Activated T-cell treated with anti-CD3 and anti-CD28 coated beads, Interleukin-2, amount 50 U/mL, for 72 hours (primary cell): ENCODE measurements at places on chromosomes 1 and 21. TPM values are rescaled to one million over a fixed set of nuclear protein-coding genes. Genes with fewer than 3 reads are reported as not detected.

The KIF17 gene
- total RNA-seq = not detected

The FCER1G gene
- 1.8 TPM for total RNA-seq

The TFAP2E gene
- total RNA-seq = 1.2 TPM

The TMEM50B gene
- total RNA-seq = 18.1 TPM

The HSD3B2 gene
- not detected for total RNA-seq

The ACTL8 gene
- not detected for total RNA-seq

The RAB7B gene
- not detected for total RNA-seq

The AMY1A gene
- not detected for total RNA-seq

The NEK7 gene
- 55.9 TPM for total RNA-seq

The GREM2 gene
- not detected for total RNA-seq

The SKI gene
- total RNA-seq = 32.3 TPM

The SV2A gene
- 13.0 TPM for total RNA-seq

The CFAP57 gene
- 0.76 TPM for total RNA-seq

The BCAN gene
- 0.10 TPM for total RNA-seq

The KRTAP15-1 gene
- not detected for total RNA-seq

The SPRR1B gene
- not detected for total RNA-seq

The S100A1 gene
- total RNA-seq = not detected

The ZNF648 gene
- not detected for total RNA-seq

The SYT14 gene
- not detected for total RNA-seq

The TNFRSF14 gene
- total RNA-seq = 141 TPM

The OR2L5 gene
- total RNA-seq = not detected

The TRMT1L gene
- total RNA-seq = 19.7 TPM

The CYP4B1 gene
- not detected for total RNA-seq

The SMIM11 gene
- total RNA-seq = 6.6 TPM

The PTGER3 gene
- total RNA-seq = not detected

The HFM1 gene
- not detected for total RNA-seq

The FCRL1 gene
- 0.25 TPM for total RNA-seq

The LAPTM5 gene
- 220 TPM for total RNA-seq

The F3 gene
- 0.23 TPM for total RNA-seq

The LRIG2 gene
- 14.7 TPM for total RNA-seq

The ORC1 gene
- 43.5 TPM for total RNA-seq

The FCRL5 gene
- total RNA-seq = not detected

The LRRC71 gene
- total RNA-seq = not detected

The DRAXIN gene
- total RNA-seq = 0.12 TPM

The UTS2 gene
- total RNA-seq = not detected

The MR1 gene
- total RNA-seq = 49.9 TPM

The PLA2G2F gene
- not detected for total RNA-seq

The SYCP1 gene
- total RNA-seq = not detected

The SPATA6 gene
- 3.4 TPM for total RNA-seq

The AIRE gene
- not detected for total RNA-seq

The SMIM1 gene
- total RNA-seq = 3.4 TPM

The BRDT gene
- not detected for total RNA-seq

The IFNLR1 gene
- 11.8 TPM for total RNA-seq

The CD1E gene
- total RNA-seq = not detected

The ADAMTS4 gene
- total RNA-seq = 7.7 TPM

The TAF13 gene
- total RNA-seq = 25.9 TPM

The VN1R5 gene
- not detected for total RNA-seq

The CFHR3 gene
- not detected for total RNA-seq

The LCE1F gene
- total RNA-seq = not detected

The GPX7 gene
- total RNA-seq = 27.6 TPM

The DRAM2 gene
- 73.3 TPM for total RNA-seq

The TMEM9 gene
- 25.8 TPM for total RNA-seq

The WDR64 gene
- not detected for total RNA-seq
